ENCODE measurements at places on chromosomes 4 and X.

GRCh38 chr4:142547974-142548373 is 298.1 kb downstream of the INPP4B start:
- no peak for DNase-seq

GRCh38 chr4:71841336-71841735 is 57.5 kb upstream of the GC start:
- no peak for DNase-seq

- DNase-seq = no peak
Measured at GRCh38 chr4:14929669-14930068, 72.6 kb upstream of the CPEB2 start.

- DNase-seq = no peak
Measured at GRCh38 chr4:186586205-186586604, 30.8 kb upstream of the MTNR1A start.

Measured in T-helper 9 cell (primary cell).